Caki2 (cell line): ENCODE measurements at places on chromosomes 1 and 21. TPM values are rescaled to one million over a fixed set of nuclear protein-coding genes. Genes with fewer than 3 reads are reported as not detected.

The PTGS2 gene
- 0.03 and 0.20 TPM in 2 replicates for total RNA-seq

The APOBEC4 gene
- total RNA-seq = not detected in 2 replicates

The IFNLR1 gene
- 0.17 and 4.1 TPM in 2 replicates for total RNA-seq

The OR6N1 gene
- total RNA-seq = not detected in 2 replicates

The DR1 gene
- total RNA-seq = 32.3 and 48.9 TPM in 2 replicates

The PLA2G2D gene
- total RNA-seq = not detected in 2 replicates

DNA sequence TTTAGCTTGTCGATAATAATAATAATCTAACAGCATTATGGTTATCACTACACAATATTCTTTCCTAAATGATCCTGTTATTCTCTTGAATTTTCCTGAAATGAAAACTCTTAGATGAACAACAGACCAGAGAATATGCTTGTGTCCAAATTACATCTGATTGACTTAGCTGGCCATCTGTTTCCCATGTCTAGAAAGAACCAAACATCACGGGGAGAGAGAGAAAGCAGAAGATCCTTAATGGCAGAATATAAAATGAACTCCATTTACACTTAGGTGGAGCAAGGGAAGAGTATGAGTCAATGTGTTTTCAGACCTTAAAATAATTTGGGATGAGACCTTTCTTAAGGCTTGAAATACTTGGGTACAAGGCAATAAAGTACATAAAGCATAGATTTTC lies 162.2 kb downstream of the DSCAM start:
- DNase-seq = no peak

DNA sequence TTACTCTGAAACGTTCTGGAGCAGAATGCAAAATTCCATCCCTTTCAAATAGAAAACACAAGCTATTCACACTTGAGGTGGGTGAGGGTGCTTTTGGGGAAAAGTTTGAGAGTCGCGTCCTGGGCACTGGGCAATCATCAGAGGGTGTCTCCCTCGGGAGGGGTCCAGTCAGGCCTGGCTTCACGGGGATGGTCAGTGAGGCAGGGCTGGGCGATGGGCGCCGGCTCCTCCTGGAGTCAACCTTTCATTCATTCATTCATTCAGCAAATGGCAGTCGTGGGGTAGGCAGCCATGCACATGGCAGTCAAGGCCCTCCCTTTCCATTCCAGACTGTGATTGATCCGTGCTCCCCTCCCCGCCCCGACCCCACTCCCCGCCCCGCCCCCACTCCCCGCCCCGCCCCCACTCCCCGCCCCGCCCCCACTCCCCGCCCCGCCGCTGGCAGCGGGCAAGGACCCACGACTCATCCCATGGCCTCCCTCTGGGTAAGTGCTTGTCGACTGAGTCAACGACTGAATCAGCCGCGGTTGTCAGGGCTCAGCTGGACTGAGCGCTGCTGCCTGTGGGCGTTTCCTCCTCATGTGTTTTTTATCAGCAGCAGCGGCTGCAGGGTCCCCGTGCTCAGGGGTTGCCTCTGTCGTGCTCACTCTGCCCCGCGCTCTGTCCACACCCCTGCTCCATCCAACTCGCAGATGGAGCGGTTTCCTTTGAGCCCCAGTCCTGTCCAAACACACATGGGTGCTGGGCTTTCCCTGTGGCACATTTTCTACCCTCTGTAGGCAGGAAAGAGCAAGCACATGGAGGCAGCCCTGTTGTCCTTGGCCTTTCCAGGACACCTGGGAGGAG lies 12.5 kb upstream of the SPSB1 start:
- DNase-seq = peak; percentile 68

DNA sequence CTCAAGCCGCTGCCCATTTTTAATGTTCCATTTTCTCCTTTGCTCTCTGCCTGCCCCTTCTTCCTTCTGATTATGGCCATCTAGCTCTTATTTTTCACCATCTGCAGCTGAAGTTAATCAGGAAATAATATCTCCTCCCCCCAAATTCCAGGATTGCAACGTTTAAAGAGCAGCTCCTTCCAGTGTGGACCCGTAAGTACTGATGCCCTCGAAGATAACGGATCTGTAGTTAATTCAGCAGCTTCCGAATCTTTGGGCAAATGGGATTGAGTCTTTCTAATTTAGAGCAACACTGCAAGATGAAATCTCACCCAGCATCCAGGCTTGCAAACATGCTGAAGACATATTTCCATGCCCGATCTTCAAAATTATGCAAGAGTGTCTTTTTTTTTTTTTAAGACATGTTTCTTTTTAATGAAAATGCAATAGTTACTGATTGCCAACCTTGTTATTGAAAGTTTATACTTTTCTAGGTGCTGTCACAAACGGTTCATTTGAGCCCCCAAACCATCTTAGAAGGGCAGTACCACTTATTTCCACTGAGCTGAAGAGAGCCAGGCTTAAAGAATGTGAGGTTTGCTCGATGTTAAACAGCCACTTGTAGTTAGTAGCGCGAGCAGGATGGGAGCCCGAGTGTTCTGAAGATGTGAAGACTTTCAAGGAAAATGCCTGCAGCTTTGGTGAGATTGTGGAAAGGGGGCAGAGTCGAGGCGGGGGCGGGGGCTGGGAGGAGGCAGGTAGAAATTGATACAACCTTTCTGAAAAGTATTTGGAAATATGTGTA lies 10.9 kb upstream of the RCAN3 start:
- DNase-seq = no peak

DNA sequence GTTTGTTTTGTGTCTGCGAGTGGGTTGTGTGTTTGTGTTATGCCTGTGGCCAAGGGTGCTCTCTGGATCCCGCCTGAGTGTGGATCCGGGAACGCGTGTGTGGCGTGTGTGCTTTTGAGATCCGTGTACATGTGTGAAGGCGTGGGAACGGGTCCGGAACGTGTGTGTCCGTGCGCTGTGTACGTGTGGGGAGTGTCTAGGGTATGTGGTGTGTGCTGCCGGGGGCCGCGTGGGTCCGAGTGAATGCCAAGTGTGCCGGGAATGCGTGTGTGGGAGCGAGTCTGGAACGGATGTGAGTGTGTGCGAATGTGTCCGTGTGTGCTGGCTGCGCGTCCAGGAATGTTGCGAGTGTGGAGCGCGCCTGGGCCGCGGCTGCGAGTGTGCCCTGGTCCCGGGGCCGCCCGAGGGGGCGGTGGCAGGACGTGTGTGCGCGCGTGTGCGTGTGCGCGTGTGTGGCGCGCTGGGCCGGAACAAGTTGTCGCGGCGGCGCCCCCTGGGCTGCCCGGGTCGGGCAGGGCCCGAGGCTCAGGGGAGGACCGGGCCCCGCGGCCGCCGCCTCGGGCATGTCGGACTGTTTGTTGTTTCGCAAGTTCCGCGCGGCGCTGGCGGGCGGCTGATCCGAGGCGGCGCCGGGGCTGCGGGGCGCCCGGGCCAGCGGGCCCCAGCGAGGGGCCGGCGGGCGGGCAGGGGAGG lies 953 bp downstream of the PTPRU start:
- DNase-seq = peak; percentile 61

- DNase-seq = no peak
Measured at GRCh38 chr1:175168782-175169181, 23.8 kb downstream of the KIAA0040 start.

DNA sequence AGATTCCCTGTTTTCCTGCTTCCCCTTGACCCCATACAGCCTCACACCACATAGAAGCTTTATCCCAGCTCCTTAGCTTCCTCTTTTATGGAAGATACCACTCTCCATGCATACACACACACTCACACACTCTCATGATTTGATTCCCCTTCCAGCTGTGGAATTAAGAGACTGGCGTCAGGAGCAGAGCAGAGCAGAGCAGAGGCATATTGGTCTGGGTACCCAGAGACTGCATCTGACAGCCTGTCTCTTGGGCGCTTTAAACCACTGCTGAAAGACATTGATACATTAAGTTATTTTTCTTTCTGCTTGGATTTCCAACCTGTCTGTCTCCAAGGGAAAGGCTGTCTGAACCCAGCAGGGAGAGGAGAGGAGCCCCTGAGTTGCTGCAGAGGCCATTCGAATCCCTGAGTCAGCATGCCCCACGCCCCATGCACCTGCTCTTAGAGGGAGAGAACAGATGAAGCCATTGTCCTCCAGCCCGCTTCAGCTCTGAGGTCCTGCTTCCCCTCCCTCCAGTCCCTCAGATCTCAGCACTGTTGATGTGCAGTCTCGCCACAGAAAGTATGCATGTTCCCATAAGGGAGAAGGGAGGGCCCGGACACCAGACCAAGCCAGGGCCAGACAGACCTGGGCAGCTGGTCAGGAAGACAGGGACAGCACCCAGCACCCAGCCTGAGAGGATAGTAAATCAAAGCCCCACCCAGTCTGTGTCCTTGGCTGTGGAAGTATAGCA lies 66.7 kb upstream of the GJB5 start:
- DNase-seq = no peak

- DNase-seq = no peak
Measured at GRCh38 chr1:177002891-177003290, 161.6 kb downstream of the ASTN1 start.

- DNase-seq = no peak
Measured at GRCh38 chr1:234887016-234887900, 241.4 kb downstream of the TOMM20 start.

DNA sequence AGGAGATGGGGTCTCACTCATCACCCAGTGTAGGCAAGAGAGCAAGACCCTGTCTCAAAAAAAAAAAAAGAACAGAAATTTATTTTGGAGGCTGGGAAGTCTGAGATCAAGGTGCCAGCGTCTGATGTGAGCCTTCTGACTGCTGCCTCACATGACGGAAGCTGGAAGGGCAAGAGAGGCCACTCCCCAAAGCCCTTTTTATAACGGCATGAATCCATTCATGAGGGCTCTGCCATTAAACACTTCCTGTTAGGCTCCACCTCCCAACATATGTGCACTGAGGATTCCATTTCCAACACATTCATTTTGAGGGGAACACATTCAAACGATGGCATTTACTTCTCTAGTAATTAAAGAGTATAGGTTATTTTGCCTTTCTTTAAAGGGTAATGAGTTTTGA lies 50.9 kb upstream of the C1orf198 start:
- no peak for DNase-seq

DNA sequence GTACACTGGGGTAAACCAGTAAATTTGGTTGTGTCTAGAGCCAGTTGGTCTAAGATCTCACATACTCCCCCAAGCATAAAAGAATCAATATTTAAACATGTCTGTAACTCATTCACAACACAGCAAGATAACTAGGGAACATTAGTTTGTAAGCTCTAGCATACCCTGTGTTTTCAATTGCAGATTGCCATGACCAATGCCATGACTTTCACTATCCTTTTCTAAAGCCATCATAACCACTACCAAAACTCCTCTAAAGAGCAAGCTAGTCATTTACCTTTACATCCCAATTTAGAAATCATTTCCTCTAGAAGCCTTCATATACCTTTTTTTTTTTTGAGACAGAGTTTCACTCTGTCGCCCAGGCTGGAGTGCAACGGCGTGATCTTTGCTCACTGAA lies 56.5 kb upstream of the PLA2G4A start:
- DNase-seq = no peak
